Transverse colon (tissue), 4 donors: ENCODE measurements at places on chromosomes 6 and 20. TPM values are rescaled to one million over a fixed set of nuclear protein-coding genes. Genes with fewer than 3 reads are reported as not detected.
A peak's percentile ranks its signal among the peaks of the same experiment; 100 is the strongest.

GRCh38 chr6:6052216-6052615, 45.5 kb upstream of the NRN1 start:
- DNase-seq: no peak

- no peak for DNase-seq
These were observed 68.0 kb downstream of the PLCG1 start for GRCh38 chr20:41205313-41205712.

- no peak for DNase-seq
These were observed 15.7 kb upstream of the FAM83C start for GRCh38 chr20:35307666-35308653.

Gene NOTCH4
- 2.6 TPM for total RNA-seq

Gene C4A
- total RNA-seq: 16.9 TPM

DNA sequence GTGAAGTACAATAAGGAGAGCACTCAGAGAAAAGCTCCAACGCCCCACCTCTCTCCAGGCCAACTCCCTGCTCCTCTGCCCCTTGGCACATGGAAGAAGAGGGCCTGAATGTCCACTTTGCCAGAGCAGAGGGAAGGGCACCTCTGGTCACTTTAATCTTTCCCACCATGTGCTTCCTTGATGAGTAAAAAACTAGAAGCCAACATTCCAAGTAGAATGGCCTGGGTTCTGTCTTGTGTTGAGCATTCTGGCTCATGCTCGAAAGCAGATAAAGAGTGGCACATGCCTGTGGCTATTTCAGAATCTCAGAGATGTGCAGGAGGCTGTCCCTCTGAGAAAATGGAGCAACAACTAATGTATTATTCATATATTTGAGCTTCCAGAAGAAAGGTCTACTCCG, 177.4 kb upstream of the PLN start:
- no peak for DNase-seq

GRCh38 chr6:166488076-166488685, 98.3 kb downstream of the RAMACL start:
- peak; percentile 57 for DNase-seq
